ENCODE measurements at places on chromosomes 3 and 15.

DNA sequence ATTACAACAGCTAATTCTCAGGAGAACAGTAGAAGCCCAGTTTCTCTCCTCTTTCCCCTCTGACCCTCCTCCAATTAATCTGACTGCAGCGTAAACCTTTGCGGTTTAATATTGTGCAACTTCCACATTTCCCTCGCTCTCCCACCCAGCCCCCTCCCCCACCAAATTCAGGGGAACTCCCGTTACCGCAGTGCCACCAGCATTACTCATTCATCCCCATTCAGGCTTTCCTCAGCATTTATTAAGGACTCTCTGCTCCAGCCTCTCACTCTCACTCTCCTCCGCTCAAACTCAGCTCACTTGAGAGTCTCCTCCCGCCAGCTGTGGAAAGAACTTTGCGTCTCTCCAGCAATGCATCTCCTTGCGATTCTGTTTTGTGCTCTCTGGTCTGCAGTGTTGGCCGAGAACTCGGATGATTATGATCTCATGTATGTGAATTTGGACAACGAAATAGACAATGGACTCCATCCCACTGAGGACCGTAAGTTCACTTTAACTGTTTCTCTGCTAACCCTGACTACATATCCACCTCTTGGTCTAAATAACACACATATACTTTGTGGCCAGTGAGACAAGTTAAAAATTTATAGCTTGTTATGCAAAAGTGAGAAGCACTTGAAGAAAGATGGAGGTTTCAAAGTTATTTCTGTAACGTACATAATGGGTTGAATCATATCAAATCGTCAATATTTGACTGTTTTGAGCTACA is at the start of gene PTX3:
PTX3 (plus strand) TSS at position 268 of the 709 bp plus-strand sequence; CDS start at position 352, 84 bp downstream.
- DNase-seq, result no peak

GRCh38 chr15:75389791-75390382 is 21.5 kb upstream of the MAN2C1 start:
- no peak for DNase-seq

- no peak for DNase-seq
Observed at GRCh38 chr3:100759950-100760349, 50.7 kb downstream of the TFG start.

DNA sequence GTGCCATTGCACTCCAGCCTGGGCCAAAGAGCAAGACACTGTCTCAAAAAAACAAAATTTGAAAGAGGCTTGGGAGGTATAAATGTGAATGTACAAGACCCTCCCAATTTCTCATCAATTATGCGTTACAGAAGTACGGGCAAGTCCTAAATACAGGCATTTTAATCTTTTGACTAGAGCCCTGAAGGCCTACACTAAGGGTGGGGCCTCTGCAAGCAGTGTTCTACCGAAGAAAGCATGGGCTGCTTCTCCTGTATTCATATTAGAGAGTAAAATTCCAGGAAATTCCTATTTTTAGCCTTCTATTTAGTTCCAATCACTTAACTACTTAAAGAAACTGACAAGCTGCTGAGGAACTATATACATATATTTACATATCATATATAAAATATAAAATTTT is 25.7 kb downstream of the PBRM1 start:
- no peak for DNase-seq

- DNase-seq, result no peak
Observed at GRCh38 chr15:65408324-65409035, 14.3 kb downstream of the IGDCC4 start.

- no peak for DNase-seq
Observed at GRCh38 chr3:132016061-132017041, 18.5 kb downstream of the CPNE4 start.

GRCh38 chr3:27708250-27708649 is 13.9 kb downstream of the EOMES start:
- no peak for DNase-seq

GRCh38 chr15:66940368-66940767 is 125.0 kb upstream of the SMAD3 start:
- DNase-seq, result no peak

DNA sequence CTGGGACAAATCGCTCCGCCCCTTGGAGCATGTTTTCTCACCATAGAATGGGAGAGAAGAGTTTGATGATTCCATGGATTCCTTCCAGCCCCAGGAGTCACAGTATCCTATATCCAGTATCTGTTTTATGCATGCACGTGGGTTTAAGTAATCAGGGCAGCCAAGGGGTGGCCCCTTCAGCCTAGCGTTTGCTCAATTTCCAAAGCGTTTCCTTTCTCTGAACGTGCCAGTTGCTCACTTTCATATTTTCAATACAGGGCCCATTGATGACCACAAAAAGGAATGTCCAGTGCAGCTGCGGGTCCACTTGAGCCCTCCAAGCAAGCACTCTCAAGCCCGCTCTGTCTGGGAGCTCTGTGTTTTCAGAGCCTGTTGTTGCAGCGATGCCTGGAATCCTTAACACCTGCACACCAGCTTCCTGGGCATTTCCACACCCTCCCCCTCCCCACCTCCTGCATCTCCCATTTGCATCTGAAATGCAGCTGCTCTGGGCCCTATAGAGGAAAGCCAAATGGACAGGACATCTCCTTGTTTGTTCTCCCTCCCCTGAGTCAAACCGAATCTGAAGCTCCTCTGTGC is 164.3 kb upstream of the LPP start:
- peak; percentile 90 for DNase-seq

- peak; percentile 70 for DNase-seq
Observed at GRCh38 chr3:172680684-172681083, 30.2 kb downstream of the NCEH1 start.

DNA sequence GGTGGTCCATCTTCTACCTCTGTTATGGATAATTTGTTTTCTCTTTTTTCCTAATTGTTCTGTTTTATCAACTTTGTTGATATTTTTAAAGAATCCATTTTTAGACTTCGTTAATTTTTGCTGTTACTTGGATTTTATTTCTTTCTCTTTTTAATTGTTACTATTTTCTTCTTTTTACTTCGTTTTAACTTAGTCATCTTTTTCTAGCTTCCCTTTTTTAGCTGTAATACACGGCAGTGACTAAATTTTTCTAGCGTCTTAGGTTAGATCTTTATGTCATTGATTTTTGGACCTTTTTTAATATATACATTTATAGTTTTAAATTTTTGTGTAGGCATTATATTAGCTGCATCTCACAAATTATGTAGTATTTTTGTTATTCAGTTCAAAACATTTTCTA is 33.1 kb downstream of the ARIH2 start:
- DNase-seq, result no peak

- no peak for DNase-seq
Observed at GRCh38 chr15:85388566-85389305, 8.3 kb downstream of the AKAP13 start.

- no peak for DNase-seq
Observed at GRCh38 chr15:89993349-89993748, 7.8 kb upstream of the ZNF710 start.

DNA sequence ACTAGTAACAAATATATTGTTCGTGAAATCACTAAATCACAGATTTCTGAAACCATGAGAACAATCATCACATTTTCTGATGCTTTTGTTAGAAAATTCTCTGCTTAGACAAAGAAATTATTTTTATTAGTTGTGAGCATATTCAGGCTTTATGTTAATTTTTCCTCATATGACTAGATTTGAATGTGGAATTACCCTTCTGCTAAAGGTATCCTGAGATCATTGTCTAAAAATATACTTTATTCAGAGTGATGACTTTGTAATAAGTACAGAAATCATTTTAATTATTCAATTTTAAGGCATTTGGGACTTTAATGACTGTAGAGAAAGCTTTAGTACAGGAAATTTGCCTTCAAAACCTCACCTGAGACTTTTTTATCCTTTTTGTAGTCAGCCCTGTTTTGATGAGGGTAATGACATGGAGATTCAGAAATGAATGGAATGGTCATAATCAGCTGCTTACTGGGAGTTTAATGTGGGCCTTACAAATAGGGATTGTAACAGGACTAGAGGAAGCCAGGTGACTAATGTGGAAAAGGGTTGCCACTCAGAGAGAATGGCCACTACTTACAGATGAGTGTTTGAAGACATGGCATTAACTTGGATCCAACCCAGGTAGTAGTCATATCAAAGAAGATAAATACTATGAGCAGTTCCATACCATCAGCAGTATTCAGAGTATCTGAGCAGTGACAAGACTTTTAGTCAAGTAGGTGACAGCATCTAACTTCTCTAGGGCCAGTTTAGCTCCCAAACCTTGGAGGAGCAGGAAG is 148.3 kb downstream of the MBNL1 start:
- no peak for DNase-seq

DNA sequence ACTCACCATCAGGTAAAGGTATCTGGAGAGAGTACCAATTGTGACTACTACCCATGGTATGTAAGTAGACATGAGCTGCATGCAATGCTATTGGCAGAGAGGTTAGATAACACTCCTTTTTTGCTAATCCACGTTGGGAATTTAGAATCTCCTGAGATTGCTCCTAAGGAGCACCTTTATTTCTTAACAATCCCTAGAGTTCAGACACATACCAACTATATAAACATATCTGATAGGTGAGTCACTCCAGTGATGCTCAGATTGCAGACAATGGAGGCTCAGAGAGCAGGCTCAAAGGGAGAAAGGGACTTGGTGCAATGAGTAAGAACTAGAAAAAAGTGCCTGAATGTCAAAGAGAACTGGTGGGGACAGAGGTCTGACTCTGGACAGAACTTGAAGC is 47.0 kb upstream of the LRRFIP2 start:
- no peak for DNase-seq

DNA sequence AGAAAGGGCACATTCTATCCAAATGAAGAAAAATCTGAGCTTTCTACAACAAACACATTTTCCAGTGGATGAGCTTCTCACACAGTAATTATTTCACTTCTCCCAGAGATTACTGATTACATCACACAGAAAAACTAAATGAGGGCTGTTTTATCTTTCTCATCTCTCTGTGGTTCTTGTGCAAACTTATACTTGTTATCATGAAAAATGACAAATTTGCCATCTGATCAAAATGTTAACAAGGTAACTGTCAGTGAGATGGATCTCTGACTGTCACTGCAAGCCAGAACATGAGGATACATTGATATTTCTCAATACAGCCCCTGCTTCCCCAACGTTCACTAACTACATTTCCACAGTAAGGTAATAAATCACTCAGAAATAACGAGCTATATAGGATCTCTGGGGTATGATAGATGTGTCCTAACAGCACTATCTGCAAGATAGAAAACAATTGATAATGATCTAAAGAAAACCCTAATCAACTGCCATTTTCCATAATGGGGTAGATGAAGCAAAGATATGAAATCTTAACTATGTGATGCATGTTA is 829.3 kb upstream of the CFAP20DC start:
- no peak for DNase-seq

GRCh38 chr3:47857151-47857550 is 54.2 kb downstream of the DHX30 start:
- DNase-seq, result no peak

DNA sequence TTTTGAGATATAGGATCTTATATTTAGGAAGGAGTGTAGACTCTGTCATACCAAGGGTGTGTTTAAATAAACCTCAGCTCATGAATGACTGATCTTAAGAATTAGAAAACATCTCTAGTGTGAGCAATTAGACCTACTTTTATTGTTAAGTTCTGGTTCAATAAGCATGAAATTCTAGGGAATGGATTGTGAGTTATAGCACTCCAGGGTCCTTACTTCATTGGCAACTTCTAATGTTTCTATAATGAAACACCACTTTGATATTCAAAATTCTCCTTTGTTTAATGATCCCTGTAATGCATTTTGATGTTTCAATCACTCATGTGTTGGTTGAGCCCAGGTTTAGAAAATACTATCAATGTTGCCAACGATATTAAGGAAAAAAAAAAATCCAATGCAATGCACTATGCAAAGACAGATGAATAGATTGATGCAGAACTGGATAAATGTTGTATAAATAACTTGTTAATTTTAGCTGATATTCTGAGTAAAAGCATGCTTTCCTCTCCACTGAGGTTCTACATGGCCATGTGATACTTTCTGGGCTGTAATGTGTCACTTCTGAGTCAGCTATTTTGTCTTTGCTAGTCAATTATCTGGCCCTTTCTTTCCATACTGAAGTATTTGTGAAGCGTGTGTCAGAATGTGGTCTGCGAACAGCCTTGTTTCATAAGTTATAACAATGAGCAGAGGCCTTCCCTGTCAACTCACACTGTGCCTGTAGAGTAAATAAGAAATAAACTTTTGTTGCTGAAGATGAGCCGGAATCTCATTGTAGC is 1035.9 kb downstream of the PLOD2 start:
- DNase-seq, result no peak

- no peak for DNase-seq
Observed at GRCh38 chr3:177358977-177359592, 161.8 kb upstream of the TBL1XR1 start.

GRCh38 chr3:82129221-82129801 is 367.9 kb upstream of the GBE1 start:
- no peak for DNase-seq

DNA sequence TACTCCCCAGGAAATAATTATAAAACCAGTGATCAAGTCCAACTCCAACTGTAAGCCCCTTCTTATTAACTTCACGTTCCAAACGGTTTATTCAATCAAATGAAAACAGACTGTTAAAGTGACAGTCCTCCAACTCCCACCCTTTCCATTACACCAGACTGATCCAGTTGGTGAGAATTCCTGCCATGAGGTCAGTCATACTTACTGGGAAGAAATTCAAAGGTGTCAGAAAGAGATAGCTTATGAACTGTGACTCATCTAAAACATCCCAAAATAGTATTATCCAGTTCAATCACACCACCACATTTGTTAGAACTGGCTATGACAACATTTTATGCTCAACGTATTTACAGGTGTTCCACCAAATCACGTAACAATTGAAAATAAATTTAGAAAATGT is 19.5 kb downstream of the SMARCC1 start:
- DNase-seq, result no peak

GRCh38 chr15:80072285-80072994 is 13.0 kb downstream of the ZFAND6 start:
- DNase-seq, result no peak

DNA sequence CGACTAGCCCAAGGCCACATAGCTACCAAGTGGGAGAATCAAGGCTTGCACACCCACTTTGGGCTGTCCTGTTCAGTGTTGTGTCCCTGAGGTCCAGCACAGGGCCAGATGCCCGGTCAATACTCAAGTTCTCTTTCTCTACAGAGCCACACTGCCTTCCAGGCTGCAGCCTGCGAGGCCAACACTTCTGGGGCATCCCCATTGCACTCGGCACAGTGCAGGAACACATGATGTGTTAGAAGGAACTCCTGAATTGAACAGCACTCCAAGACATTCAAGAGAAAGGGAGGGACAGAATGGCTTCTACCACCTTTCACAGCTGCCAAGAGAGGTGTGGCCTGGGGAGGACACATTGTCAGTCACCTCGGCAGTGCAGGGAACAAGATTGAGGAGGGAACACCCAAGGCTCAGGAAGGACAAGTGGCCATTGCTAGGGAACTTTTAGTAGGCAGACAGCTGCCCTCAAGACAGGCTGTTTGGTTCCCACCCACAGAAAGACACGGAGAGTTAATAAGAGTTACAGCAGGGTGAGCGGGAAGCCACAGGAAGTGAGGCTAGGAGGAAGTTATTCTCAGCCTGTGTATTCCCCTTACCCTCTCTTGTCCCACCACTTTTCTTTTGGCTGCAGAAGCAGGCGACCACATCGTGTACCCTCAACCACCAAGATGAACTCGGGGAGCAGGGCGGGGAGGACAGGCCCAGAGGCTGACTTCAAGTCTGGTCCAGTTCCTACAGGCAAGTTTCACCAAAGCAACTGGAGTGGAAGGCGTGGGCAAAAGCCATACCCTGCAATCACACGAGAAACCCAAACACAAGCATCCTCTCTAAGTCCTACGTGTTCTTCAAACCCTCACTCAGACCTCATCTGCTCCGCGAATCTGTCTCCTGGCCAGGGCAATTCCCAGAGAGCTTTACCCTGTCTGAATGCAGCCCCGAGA is 69.4 kb downstream of the SRGAP3 start:
- no peak for DNase-seq

Data from esophagus muscularis mucosa (tissue), 4 donors.